LoVo (cell line): ENCODE measurements at places on chromosomes 2 and 18.
A peak's percentile ranks its signal among the peaks of the same experiment; 100 is the strongest.

- no peak for DNase-seq
These were observed 13.8 kb upstream of the C1GALT1C1L start for GRCh38 chr2:43689999-43690398.

DNA sequence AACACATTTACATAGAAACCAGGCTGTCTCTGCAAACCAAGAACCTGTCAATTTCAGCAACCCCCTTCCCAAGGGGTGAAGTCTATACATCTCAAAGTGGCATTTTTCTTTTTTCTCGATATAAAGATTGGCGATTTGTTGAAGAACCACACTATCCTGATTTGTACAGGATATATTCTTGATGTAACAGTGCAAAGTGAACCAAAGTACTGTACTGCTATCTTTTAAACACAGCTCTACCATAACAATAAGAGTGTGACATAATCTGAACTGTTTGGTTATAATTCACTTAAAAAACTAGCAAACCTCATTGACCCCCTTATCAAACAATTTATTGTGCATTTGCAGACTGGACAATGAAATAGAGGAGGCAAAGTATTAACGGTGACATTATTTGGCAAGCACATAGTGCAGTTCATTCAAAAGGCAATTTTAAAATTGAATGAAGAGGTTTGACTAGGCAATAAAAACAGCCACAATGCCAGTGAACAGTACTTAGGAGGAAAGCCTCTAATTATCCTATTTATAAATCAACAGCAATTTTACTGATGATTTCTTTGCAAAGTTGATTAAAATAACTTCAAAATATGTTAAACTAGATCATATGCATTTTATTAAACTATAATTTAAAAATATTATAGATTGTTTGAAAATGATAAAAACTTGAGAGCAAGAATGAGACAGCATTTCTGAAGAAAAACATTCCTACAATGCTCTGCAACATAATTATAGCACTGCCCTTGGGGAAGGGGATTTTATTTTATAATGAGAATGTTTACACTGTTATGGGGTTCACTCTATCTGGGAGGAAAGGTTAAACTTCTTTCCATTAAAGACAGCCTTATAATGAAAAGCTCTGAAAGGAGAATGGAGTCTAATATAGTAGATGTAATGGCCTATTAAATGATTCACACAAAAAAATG, 440.9 kb downstream of the ZEB2 start:
- no peak for DNase-seq

DNA sequence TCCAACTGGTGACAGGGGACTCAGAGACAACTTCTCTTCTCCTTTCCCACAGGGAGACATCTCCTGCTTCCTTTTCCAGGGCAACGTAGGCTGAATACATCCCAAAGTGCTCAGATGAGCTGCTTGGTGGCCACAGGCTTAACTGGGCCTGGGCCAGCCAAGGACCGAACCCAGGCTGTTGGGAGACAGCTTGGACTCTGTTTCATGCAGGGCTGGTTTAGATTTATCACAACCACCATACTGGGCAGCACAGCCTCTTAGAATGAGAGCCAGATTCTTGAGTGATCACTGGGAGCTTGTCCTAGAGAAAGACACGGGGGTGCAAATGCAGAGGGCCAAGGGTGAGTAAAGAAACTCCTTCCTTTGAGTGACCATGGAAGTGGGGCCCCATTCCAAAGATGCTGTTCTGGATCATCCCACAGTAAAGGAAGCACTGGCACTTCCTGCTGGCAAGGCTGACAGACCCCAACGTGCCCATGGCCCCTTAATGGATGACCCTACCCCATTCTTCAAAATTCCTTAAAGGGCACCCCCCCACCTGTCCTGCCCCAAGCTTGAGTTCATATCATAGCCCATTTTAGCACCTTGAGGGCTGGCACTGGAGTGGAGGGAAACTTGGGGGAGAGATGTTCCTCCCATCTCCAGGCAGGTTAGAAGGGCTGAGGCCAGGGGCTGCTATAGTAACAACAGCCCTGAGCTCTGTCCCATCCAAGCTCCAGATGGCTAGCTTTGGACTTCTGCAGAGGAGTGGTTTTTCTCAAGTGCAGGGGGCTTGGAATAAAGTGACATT, 84.1 kb downstream of the CAPN13 start:
- DNase-seq = no peak

GRCh38 chr2:158214431-158214830, 112.8 kb downstream of the UPP2 start:
- peak; percentile 16 for DNase-seq

- no peak for DNase-seq
These were observed 421 bp upstream of the VAMP5 start for GRCh38 chr2:85583667-85584353.

DNA sequence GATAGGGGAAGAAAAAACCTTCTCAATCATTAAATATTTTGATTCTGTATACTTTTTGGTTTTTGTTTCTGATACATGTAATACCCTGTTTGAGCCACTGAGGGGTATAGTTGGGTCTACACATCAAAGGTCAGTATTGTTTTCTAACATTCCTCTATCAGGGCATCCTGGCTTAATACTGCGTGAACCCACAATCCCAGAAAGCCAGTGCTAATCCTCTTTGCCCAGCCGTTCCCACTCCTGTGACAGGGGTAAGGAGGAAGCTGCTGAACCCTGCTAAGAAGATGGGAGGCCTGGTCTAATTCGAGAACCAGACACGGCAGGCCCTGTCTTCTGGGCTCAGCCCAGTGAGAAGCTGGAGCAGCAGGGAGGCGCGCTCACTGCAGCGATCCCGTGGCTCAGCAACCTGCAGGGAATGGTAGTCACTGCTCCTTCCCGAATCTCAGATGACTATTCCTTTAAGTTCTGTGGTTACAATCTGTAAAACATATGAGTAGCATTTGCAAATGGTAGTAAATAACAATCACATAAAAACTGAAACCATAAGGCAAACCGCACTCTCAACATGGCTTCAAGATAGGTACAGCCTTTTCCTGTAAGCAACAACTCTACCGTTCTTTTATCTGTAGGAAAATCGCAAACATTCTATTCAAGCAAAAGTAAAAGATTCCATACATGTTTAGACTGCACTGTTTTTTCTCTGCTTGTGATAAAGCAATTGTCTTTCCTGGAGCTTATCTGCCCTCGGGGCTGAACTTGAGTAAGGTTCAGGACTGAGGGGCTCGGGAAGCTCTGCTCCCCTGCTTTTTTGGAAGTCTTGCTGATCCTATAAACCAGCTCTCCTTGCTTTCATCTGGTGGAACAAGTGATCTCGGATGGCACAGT, 87.0 kb downstream of the EPB41L3 start:
- no peak for DNase-seq

GRCh38 chr2:25700221-25700660, 26.9 kb upstream of the DTNB start:
- peak; percentile 85 for DNase-seq

- DNase-seq = no peak
These were observed 26.6 kb downstream of the METTL8 start for GRCh38 chr2:171407030-171407675.

GRCh38 chr18:55968550-55968949, 380.6 kb upstream of the TCF4 start:
- DNase-seq = peak; percentile 13

DNA sequence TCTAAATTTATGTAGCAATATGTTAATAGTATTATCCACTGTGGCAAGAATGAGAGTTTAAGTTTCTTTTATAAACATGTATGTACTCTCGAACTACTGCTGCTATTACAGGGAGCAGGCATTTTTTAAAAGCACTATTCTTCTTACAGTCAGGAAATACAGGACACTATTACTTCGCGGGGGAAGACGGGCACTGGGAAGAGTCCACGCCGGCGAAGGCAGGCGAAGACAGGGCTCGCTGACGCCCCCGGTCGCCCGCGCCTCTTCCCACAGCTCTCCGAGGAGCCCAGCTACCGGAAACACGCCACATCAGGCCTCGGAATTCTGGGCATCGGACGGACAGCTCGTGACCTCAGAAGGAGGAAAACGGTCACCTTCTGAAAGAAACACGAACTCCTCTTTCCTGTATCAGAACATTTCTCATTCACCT, 90.2 kb downstream of the FAM161A start:
- peak; percentile 86 for DNase-seq

DNA sequence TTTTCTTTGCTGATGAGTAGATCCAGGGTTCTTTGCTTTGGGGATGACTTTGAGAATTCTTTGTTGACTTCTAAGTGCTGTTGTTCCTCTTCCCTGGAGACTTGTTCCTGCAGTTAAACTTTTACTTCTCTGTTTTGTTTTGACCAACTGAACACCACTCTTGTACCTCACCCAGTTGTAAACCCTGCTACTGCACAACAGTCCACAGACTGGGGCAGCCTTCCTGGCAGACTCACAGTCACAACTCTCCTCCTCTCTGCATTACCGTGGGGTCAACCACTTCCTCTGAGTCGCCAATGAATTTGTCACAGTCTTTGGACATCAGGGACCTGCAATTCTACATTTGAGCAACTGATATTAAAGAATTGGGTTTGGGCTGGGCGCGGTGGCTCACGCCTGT, 3.8 kb upstream of the SLC8A1 start:
- no peak for DNase-seq

- DNase-seq = no peak
These were observed 32.3 kb upstream of the C18orf32 start for GRCh38 chr18:49519101-49519971.

- DNase-seq = no peak
These were observed 31.0 kb upstream of the RMDN2 start for GRCh38 chr2:37894047-37894446.

GRCh38 chr18:14924226-14924625, 176.3 kb downstream of the ANKRD30B start:
- DNase-seq = no peak

- DNase-seq = no peak
These were observed 44.6 kb upstream of the ROCK2 start for GRCh38 chr2:11389052-11389420.

GRCh38 chr2:118056165-118056534, 32.1 kb upstream of the INSIG2 start:
- no peak for DNase-seq

- no peak for DNase-seq
These were observed 12.1 kb upstream of the SULT1C4 start for GRCh38 chr2:108365656-108366055.

- DNase-seq = no peak
These were observed 31.2 kb downstream of the ITGB1BP1 start for GRCh38 chr2:9391961-9392720.

DNA sequence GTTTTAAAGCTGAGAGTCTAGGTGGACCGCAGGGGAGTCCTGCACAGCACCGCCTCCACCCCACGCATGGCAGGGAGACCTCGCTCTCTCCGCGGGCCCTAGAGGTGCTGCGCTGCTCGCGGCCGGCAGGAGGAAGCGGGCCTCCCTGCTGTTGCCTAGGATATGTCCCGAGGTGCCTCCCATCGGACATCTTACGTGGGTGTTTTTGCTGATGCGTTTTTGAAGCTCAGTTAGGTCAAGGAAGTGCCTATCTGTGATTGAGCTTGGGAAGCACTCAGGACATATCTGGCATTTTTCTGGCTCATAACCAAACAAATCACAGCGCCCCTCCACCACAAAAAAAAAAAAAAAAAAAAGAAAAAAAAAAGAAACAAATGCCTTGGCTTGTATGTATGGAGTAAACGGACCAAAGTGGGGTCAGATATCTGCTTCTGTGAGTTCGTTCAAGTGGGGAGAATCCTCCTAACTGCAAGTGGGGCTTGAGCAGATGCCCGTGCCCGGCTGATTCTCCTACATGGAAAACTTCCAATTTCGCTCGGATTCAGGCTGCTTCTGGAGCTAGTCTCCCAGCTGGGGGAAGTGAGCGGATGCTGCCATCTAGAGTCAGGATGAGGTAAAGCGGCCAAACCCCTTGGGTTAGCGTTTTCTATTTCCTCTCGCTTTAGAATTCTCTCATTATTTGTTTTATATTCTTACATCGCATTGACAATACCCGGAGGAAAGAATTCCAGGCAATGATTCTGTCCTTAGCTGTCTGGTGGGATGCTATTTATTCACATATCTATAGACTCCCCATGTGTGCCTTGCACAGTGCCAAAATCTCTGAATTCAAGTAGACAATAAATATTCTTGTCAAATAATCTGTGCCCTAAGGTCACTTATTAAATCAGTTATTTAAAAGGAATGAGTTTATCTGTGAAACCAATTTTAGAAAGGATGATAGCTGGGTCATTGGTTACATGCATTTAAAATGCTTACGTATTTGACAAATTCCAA, 95.3 kb downstream of the CD8B2 start:
- DNase-seq = peak; percentile 76

DNA sequence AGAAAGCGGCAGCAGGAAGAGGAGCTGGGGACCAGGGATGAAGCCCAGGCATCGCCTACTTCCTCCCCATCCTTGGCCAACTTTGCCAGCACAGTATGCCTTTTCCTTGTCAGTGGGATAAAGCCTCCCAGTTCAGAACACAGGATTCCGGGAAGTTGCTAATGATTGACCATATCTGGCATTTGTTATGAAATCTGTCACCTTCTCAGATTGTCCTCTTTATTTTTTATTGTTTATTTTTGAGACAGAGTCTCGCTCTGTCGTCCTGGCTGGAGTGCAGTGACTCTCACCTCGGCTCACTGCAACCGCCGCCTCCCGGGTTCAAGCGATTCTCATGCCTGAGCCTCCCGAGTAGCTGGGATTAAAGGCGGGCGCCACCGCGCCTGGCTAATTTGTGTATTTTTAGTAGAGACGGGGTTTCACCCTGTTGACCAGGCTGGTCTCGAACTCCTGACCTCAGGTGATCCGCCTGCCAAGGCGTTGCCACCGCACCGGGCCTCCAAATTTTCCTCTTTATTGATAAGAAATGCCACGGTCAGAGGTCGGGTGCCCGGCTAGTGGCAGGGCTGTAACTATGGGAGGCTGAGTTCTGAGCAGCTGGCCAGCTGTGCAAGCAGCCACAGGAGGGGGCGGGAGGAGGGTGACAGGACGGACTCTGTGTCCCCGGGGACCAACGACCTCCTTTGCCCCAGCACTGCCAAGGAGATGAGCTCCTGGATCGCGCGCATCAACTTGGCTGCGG, 24.4 kb downstream of the PSD4 start:
- DNase-seq = no peak

DNA sequence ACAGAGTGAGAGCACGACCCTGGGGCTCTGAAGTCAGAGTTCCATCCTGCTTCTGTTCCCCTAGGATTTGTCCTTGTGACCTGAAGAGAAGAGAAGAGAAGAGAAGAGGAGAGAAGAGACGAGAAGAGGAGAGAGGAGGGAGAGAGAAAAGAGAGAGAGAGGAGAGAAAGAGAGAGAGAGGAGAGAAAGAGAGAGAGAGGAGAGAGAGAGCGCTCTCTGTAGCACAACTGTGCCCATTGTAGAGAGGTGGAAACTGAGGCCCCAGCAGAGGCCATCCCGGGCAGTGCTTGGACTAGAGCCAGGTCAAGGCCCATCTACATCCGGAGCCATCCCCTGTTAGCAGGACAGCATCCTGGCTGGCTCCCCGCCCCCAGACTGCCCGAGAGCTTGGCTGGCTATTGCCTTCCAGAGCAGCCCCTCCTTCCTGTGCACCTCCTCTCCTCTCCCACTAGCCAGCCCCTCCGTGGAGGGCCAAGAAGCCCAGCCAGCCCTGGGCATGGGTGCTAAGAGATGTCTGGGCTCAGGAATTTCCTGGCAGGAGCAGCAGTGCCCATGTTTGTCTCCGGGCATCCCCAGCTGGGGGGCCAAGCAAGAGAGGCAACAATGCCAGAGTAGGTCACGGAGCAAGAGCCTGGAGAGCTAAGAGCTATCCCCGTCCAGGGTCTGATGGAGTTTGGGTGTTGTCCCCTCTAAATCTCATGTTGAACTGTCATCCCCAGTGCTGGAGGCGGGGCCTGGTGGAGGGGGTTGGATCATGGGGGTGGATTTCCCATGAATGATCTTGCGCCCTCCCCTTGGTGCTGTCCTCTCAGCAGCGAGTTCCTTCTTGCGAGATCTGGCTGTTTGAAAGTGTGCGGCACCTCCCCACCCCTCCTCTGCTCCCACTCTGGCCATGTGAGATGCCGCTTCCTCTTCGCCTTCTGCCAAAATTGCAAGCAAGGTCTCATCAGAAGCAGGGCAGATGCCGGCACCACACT, 18.2 kb upstream of the GPR55 start:
- no peak for DNase-seq

- DNase-seq = no peak
These were observed 10.4 kb upstream of the EVA1A start for GRCh38 chr2:75570948-75571729.
